Breast epithelium (tissue), 4 donors: ENCODE measurements at places on chromosomes 7 and 10. TPM values are rescaled to one million over a fixed set of nuclear protein-coding genes. Genes with fewer than 3 reads are reported as not detected.

The CDHR1 gene
- total RNA-seq: 0.16 TPM

The SLC39A12 gene
- under 0.01 TPM for total RNA-seq

The CDC14C gene
- not detected for total RNA-seq

The ATOH7 gene
- 0.64 TPM for total RNA-seq

The C10orf95 gene
- not detected for total RNA-seq

The IQCE gene
- 22.7 TPM for total RNA-seq

The CHN2 gene
- 6.3 TPM for total RNA-seq

The TDRD1 gene
- total RNA-seq: 0.73 TPM

The LRRTM3 gene
- total RNA-seq: not detected

The TUBAL3 gene
- 1.9 TPM for total RNA-seq

The IDE gene
- total RNA-seq: 39.5 TPM

The ERVW-1 gene
- not detected for total RNA-seq

The ASZ1 gene
- not detected for total RNA-seq

The PKD2L1 gene
- total RNA-seq: not detected

The ACSM6 gene
- total RNA-seq: not detected

The PKD1L1 gene
- total RNA-seq: 0.33 TPM

The GNA12 gene
- 31.4 TPM for total RNA-seq

The TSPAN12 gene
- total RNA-seq: 6.6 TPM

The CNNM1 gene
- total RNA-seq: 0.64 TPM

The EFCAB10 gene
- total RNA-seq: not detected

The TMEM176B gene
- 105 TPM for total RNA-seq

The FAM171A1 gene
- total RNA-seq: 11.7 TPM

The GPR15LG gene
- not detected for total RNA-seq

The CDNF gene
- total RNA-seq: 5.1 TPM

The ATP6V1F gene
- total RNA-seq: 174 TPM

The PHKG1 gene
- total RNA-seq: 2.8 TPM
